ENCODE measurements at places on chromosomes 6 and 20. TPM values are rescaled to one million over a fixed set of nuclear protein-coding genes. Genes with fewer than 3 reads are reported as not detected.

The TPBG gene
- total RNA-seq = 30.0 TPM

The OXT gene
- total RNA-seq = not detected

The C20orf141 gene
- not detected for total RNA-seq

The CEP43 gene
- 7.2 TPM for total RNA-seq

The STX7 gene
- total RNA-seq = 24.5 TPM

The FAM210B gene
- total RNA-seq = 13.1 TPM

The SLC17A9 gene
- 0.08 TPM for total RNA-seq

The ERVFRD-1 gene
- total RNA-seq = not detected

The TINAG gene
- total RNA-seq = 0.14 TPM

The C6orf15 gene
- 0.07 TPM for total RNA-seq

The CNKSR3 gene
- 13.0 TPM for total RNA-seq

The TCF21 gene
- 0.04 TPM for total RNA-seq

The MAS1 gene
- total RNA-seq = not detected

The GPLD1 gene
- 0.45 TPM for total RNA-seq

The EDN3 gene
- total RNA-seq = 2.7 TPM
